ENCODE measurements at places on chromosomes 2 and 18. TPM values are rescaled to one million over a fixed set of nuclear protein-coding genes. Genes with fewer than 3 reads are reported as not detected.
A peak's percentile ranks its signal among the peaks of the same experiment; 100 is the strongest.

- no peaks in the 10 kb centered on the region for H3K27me3 ChIP-seq
- H3K36me3 ChIP-seq: no peaks in the 10 kb centered on the region
- H3K27ac ChIP-seq: no peak overlapping the region
- no peak for DNase-seq
- H3K4me1 ChIP-seq: no peaks in the 10 kb centered on the region
Measured at GRCh38 chr2:61705625-61706024, 148.2 kb downstream of the FAM161A start.

The ALLC gene
- total RNA-seq: not detected

DNA sequence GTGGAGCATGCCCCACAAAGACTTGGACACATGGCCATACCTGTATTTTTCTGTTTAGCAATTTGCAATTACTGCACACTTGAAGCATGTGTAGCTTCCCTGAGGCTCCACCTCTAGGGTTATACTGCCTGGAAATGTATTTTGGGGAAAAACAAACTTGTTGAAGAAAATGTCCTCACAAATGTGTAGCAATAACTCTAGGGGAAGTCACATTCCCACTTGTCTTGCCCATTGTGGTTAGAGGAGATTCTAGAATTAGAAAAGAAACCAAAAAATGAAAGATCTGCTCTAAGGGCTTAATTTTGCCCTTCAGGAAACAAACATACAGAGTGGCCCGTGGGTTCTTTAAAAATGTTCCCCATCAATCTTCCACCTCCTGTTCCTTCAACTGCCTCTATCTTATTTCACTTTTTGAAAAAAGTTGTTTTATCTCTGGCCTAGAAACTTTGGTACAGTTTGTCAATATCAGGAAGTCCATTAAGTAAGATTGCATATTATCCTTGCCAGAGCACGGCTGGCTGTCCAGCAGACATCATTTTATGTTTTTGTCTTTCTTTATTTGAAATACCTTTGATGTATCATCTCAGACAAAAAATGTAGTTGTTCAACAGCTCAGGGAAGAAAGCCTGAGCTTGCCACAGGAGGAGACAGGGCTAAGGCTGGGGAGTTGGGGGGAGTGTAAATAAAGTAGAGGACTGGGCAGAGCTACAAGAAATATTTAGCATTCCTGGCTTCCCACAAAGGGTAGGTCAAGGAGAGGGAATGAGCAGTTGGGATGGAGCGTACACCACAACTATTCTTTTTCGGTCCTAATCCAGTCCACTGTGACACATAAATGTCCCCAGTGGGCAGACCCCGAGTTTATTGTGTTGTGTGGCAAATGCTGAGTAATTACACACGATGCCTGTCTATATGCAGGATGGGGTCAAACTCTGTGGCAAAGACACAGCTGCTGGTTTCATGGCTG lies 96.8 kb upstream of the CDC42EP3 start:
- H3K27ac ChIP-seq: no peak overlapping the region
- H3K36me3 ChIP-seq: no peaks in the 10 kb centered on the region
- H3K4me1 ChIP-seq: peaks cover 12% of the 10 kb centered on the region
- no peak for DNase-seq

GRCh38 chr18:56246916-56247315 lies 391.5 kb downstream of the TXNL1 start:
- no peaks in the 10 kb centered on the region for H3K36me3 ChIP-seq
- DNase-seq: no peak
- no peaks in the 10 kb centered on the region for H3K4me1 ChIP-seq
- H3K4me3 ChIP-seq: no peak overlapping the region
- no peaks in the 10 kb centered on the region for H3K27me3 ChIP-seq

The ALPP gene
- not detected for total RNA-seq

DNA sequence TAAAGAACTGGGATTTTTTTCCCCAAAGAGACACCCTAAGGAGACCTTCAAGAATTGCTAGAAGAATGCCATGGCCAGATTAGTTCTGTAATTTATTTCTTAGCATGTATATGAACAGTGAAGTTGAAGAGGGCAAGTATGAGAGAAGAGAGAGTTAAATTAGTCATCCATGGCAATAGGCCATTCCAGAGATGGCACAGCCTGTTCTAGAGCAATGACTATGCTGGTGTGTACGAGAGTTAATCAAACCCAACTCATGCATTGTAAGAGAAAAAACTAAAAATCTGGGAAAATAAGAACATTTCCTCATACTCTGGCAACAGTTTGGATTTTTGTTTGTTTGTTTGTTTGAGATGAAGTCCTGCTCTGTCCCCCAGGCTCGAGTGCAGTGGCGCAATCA lies 112.1 kb upstream of the PIK3C3 start:
- no peak overlapping the region for H3K27ac ChIP-seq
- DNase-seq: no peak
- no peaks in the 10 kb centered on the region for H3K36me3 ChIP-seq
- H3K27me3 ChIP-seq: no peaks in the 10 kb centered on the region

GRCh38 chr18:68604256-68604655 lies 110.7 kb downstream of the TMX3 start:
- no peak overlapping the region for H3K27ac ChIP-seq
- H3K27me3 ChIP-seq: no peaks in the 10 kb centered on the region
- H3K4me1 ChIP-seq: no peaks in the 10 kb centered on the region
- no peak for DNase-seq
- no peaks in the 10 kb centered on the region for H3K36me3 ChIP-seq

- no peak for DNase-seq
- no peaks in the 10 kb centered on the region for H3K27me3 ChIP-seq
- H3K4me3 ChIP-seq: no peak overlapping the region
Measured at GRCh38 chr2:188599140-188599539, 307.5 kb downstream of the GULP1 start.

GRCh38 chr18:22683196-22683676 lies 249.9 kb upstream of the RBBP8 start:
- no peak for DNase-seq
- H3K4me3 ChIP-seq: no peak overlapping the region
- no peak overlapping the region for H3K27ac ChIP-seq
- no peaks in the 10 kb centered on the region for H3K36me3 ChIP-seq

DNA sequence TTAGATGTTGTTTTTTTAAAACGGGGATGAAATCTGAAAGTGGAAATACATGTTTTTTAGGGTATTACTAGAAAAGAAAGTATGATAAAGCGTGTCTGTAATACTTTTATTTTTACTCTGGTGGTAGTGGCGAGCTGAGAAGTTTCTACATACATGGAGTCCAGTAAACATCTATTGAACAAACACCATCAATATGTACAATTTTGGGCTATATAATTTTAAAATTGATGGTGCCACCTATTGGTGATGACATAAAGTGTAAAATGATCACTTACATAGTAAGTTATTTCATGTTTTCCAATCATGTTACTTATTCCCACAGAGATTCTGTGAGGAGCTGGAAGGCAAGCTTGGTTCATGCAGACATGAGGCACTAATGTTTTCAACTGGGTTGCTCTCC lies 31.5 kb upstream of the NFE2L2 start:
- DNase-seq: no peak
- H3K4me1 ChIP-seq: peaks cover 8% of the 10 kb centered on the region
- H3K27me3 ChIP-seq: no peaks in the 10 kb centered on the region
- peak overlapping the region; percentile 69 for H3K27ac ChIP-seq

GRCh38 chr18:11269257-11269656 lies 119.9 kb upstream of the PIEZO2 start:
- no peak for DNase-seq
- no peak overlapping the region for H3K27ac ChIP-seq
- H3K27me3 ChIP-seq: no peaks in the 10 kb centered on the region
- no peak overlapping the region for H3K4me3 ChIP-seq
- H3K4me1 ChIP-seq: no peaks in the 10 kb centered on the region

DNA sequence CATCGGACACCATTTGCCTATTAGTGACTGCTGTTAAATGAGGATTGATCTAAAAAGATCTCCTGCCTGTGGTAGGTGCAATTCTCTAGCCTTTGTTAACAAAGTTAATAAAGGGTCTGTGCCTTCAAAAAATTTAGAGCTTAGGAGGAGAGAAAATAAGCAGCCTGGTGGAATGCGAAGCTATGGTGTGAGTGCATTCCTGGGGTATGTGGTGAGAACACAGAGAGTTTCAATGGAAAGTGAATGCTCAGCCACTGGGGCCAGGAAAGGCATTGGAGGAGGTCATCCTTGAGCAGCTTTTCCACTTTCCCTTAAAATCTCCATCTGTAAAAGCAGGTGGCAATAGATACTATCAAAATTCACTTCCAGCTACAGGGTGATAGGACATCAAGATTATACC lies 331.2 kb upstream of the LRATD1 start:
- H3K27me3 ChIP-seq: no peaks in the 10 kb centered on the region
- H3K4me1 ChIP-seq: peaks cover 31% of the 10 kb centered on the region
- H3K4me3 ChIP-seq: no peak overlapping the region
- no peak for DNase-seq

GRCh38 chr2:134458950-134459349 lies 205.1 kb downstream of the MGAT5 start:
- DNase-seq: no peak
- no peaks in the 10 kb centered on the region for H3K36me3 ChIP-seq
- H3K4me3 ChIP-seq: no peak overlapping the region
- no peak overlapping the region for H3K27ac ChIP-seq

The FSHR gene
- not detected for total RNA-seq

GRCh38 chr2:1437101-1437500 lies 23.8 kb downstream of the TPO start:
- no peaks in the 10 kb centered on the region for H3K4me1 ChIP-seq
- H3K36me3 ChIP-seq: no peaks in the 10 kb centered on the region
- H3K27me3 ChIP-seq: no peaks in the 10 kb centered on the region
- H3K4me3 ChIP-seq: no peak overlapping the region

The ADD2 gene
- total RNA-seq: 0.76 TPM

The HDAC4 gene
- total RNA-seq: 72.7 TPM

GRCh38 chr2:172230889-172231401 lies 128.2 kb upstream of the DLX2 start:
- peaks cover 38% of the 10 kb centered on the region for H3K4me1 ChIP-seq
- DNase-seq: no peak
- peak overlapping the region; percentile 84 for H3K27ac ChIP-seq
- no peak overlapping the region for H3K4me3 ChIP-seq
- H3K27me3 ChIP-seq: no peaks in the 10 kb centered on the region

DNA sequence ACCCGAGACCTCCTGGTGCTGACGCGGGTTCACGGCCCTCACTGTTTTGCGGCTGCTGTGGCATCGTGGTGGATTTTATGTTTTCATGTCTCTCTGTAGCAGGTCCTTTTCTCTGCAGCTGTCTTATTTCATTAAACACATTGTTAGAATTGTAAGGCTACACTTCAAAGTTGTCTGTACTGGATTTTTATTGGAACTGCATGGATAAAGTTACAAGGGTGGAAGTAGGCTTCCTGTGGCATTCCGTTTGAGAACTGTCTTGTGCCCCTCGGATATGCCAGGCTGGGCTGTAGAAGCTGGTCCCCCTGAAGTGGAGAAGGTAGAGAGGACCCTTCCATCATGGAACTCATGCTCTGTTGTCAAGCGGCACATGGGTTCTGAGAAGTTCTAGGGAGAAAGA lies 127.3 kb downstream of the SNTG2 start:
- H3K4me3 ChIP-seq: no peak overlapping the region
- peaks cover 20% of the 10 kb centered on the region for H3K4me1 ChIP-seq
- H3K27me3 ChIP-seq: no peaks in the 10 kb centered on the region
- no peak overlapping the region for H3K27ac ChIP-seq
- H3K36me3 ChIP-seq: no peaks in the 10 kb centered on the region

GRCh38 chr2:223047260-223047761 lies 4.7 kb upstream of the KCNE4 start:
- no peak for DNase-seq
- peak overlapping the region; percentile 64 for H3K27ac ChIP-seq
- H3K4me3 ChIP-seq: no peak overlapping the region
- H3K27me3 ChIP-seq: no peaks in the 10 kb centered on the region
- H3K36me3 ChIP-seq: no peaks in the 10 kb centered on the region
- H3K4me1 ChIP-seq: no peaks in the 10 kb centered on the region

DNA sequence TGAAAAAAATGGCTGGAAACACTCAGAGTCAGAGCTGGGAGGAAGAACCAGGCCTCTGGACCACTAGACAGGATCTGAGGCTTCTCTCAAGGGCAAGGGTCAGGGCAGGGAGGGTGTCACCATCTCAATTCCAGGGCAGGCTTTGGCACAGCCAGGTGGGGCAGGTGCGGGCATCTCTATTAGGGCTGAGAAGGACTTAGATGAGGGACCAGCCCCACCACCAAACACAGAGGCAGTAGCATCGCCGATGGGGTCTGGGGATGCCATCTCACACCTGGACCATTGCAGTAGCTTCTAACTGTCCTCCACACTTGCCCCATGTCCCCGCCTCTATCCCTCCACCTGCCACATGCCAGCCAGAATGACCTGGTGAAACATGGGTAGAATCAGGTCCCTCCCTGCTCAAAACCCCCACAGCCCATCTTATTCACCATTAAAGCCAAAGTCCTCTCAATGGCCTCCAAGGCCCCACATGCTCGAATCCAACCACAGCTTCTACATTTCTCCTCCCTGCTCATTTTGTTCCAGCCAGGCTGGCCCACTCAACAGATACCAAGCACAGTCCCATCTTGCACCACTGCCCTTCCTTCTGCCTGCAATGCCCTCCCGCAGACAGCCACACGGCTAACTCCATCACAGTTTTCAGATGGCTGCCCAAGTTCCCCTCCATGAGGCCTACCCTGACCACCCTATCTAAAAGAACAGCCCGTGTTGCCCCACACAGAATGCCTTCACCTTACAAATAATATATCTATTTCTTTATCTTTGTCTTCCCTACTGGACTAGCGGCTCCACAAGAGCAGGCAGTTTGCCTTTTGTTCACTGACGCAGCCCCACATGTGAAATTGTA lies 177.4 kb downstream of the SMAD2 start:
- no peaks in the 10 kb centered on the region for H3K27me3 ChIP-seq
- no peak overlapping the region for H3K4me3 ChIP-seq
- no peak overlapping the region for H3K27ac ChIP-seq
- H3K36me3 ChIP-seq: no peaks in the 10 kb centered on the region
- H3K4me1 ChIP-seq: no peaks in the 10 kb centered on the region

- no peak overlapping the region for H3K4me3 ChIP-seq
- H3K27ac ChIP-seq: no peak overlapping the region
- DNase-seq: no peak
- H3K36me3 ChIP-seq: no peaks in the 10 kb centered on the region
- no peaks in the 10 kb centered on the region for H3K27me3 ChIP-seq
Measured at GRCh38 chr2:208192611-208193236, 2.9 kb upstream of the C2orf80 start.

- H3K4me3 ChIP-seq: no peak overlapping the region
- H3K27me3 ChIP-seq: no peaks in the 10 kb centered on the region
- H3K36me3 ChIP-seq: no peaks in the 10 kb centered on the region
- H3K4me1 ChIP-seq: no peaks in the 10 kb centered on the region
- H3K27ac ChIP-seq: no peak overlapping the region
Measured at GRCh38 chr18:71583252-71583651, 960.9 kb downstream of the CBLN2 start.

GRCh38 chr2:23567161-23567756 lies 182.3 kb downstream of the KLHL29 start:
- peak overlapping the region; percentile 84 for H3K27ac ChIP-seq
- H3K27me3 ChIP-seq: no peaks in the 10 kb centered on the region
- H3K4me1 ChIP-seq: peaks cover 30% of the 10 kb centered on the region
- no peaks in the 10 kb centered on the region for H3K36me3 ChIP-seq
- DNase-seq: no peak
- H3K4me3 ChIP-seq: no peak overlapping the region
